ENCODE measurements at places on chromosomes 7 and 10.

GRCh38 chr10:83555264-83555663 lies 584.0 kb upstream of the GHITM start:
- DNase-seq: no peak

GRCh38 chr7:39733881-39734632 lies 110.7 kb downstream of the RALA start:
- DNase-seq: no peak

GRCh38 chr7:162632-163297 lies 29.6 kb upstream of the FAM20C start:
- DNase-seq: no peak

- no peak for DNase-seq
Observed at GRCh38 chr10:31883397-31883796, 45.2 kb downstream of the ARHGAP12 start.

- DNase-seq: no peak
Observed at GRCh38 chr10:88110822-88111221, 247.4 kb downstream of the PTEN start.

GRCh38 chr7:26625286-26625685 lies 239.1 kb downstream of the SKAP2 start:
- no peak for DNase-seq

GRCh38 chr10:32057036-32057372 lies 779 bp upstream of the KIF5B start:
- no peak for DNase-seq

- no peak for DNase-seq
Observed at GRCh38 chr10:85936161-85936560, 430.4 kb downstream of the GRID1 start.

- no peak for DNase-seq
Observed at GRCh38 chr7:120742372-120742771, 115.6 kb downstream of the TSPAN12 start.

- no peak for DNase-seq
Observed at GRCh38 chr7:2710901-2711551, 23.0 kb downstream of the AMZ1 start.

DNA sequence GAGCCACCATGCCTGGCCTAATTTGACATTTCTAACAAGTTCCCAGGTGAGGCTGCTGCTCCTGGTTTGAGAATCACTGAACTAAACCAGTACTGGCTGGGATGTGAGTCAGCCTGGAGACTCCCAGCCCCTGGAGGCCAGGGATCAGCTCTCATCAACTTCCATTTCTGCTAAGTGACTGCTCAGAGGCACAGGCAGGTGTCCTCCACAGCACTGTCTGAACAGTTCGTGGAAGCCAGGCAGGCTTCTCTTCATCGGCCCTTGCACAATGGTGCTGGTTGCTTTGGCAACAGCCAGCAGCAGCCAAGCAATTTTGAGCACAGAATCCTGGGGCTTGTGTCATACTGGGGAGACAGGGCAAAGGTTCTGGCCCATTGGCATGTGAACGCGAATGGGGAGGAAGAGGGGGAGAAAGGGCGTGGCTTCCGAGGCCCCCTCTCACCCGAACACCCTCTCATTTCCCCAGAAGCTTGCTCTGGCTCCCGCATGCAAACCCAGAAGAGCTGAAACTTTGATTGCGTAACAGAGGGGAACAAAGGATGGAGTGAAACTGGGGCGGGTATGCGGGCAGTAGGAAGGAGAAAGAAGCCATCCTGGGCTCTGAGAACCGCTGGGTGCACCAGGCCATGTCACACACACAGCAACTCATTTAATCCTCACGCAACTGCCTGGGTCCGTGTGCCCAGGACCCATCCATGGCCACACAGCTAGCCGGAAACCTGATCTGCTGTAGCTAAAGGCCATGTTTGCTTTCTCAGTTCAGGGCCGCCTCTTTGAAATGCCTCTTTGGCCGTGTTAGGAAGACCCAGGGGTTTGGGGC lies 9.0 kb upstream of the POR start:
- DNase-seq: no peak

- DNase-seq: peak; percentile 43
Observed at GRCh38 chr10:91034494-91035159, 113.7 kb upstream of the ANKRD1 start.

- no peak for DNase-seq
Observed at GRCh38 chr10:133336577-133337369, at the start of gene CALY. Gene CALY, minus strand, starts transcription at chr10:133336896. Its CDS starts 7,907 bp downstream, at chr10:133328989.

- no peak for DNase-seq
Observed at GRCh38 chr10:3749600-3749999, 35.4 kb downstream of the KLF6 start.

GRCh38 chr7:2723138-2723850 lies 35.3 kb downstream of the AMZ1 start:
- DNase-seq: no peak

DNA sequence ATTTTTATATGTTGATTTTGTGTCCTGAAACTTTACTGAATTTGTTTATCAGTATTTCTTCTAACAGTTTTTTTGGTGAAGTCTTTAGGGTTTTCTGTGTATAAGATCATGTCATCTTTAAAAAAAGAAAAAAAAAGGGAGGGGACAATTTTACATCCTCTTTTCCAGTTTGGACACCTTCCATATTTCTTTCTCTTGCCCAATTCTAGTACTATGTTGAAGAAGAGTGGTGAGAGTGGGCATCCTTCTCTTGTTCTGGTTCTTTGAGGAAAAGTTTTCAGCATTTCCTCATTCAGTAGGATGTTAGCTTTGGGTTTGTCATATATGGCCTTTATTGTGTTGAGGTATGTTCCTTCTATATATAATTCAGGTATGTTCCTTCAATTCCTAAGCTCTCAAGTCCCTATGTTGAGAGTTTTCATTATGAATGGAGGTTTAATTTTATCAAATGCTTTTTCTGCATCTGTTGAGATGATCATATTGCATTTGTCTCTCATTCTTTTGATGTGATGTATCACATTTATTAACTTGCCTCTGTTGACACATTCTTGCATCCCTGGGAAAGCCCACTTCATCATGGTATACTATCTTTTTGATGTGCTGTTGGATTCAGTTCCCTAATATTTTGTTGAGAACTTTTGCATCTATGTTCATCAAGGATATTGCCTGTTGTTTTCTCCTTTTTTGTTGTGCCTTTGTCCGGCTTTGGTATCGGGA lies 12.1 kb downstream of the TAS2R40 start:
- DNase-seq: no peak

DNA sequence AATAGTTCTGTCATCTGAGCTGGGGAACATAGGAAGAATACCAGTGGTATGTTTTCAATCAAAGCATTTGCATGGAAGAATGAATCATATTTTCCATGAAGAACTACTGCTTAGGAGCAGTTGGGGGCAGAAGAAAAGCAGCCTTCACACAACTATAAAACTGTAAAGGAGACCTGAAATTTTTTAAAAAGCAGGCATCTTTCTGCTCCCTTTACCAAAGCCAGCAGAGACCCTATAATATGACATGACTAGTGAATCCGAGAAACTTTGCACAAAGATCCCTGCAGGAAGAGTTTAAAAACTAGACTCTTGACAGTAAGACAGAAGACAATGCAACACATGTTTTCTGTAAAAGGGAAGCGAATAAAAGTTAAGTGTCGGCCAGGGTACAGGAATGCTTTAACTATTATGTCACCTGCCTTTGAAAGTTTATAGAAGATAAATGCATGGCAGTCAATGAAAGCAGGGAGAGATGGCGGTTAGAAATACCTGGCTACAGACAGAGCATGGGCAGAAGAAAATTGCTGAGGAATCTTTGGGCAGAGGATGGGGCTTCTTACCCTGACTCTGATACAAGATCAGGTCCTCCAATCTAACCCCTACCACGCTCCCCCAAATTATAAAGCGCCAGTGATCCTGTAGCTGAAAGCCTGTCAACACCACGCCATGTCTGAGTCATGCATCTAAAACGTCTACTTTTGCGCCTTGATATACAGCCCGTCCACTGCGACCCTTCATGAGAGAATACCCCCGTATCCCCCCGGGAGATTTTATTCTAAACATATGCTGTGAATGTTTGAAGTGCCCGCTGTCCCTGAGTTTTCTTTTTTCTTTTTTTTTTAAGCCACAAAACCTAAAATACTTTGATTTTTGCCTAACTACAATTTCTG lies 93.1 kb downstream of the GLI3 start:
- no peak for DNase-seq

GRCh38 chr7:143012409-143012808 lies 14.5 kb downstream of the OR9A2 start:
- no peak for DNase-seq

DNA sequence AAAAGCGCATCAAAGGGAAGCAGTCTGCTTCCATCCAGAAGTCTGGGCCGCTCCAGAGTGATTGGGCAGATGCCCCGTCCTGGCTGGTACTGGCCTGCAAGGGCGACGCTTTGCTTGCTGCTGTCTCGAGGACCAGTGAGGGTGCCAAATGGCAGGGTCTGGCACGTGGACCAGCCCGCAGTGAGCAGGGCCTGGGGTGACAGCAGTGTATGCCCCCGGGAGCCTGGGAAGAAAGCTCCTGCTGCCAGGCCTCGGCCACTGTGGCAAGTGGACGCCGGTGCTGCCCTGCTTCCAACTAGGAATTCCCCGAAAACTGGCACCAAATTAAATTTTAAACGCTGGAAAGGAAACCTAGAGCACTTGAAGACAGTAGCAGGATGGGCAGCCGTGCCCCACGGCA lies 357.0 kb upstream of the MKI67 start:
- DNase-seq: no peak

DNA sequence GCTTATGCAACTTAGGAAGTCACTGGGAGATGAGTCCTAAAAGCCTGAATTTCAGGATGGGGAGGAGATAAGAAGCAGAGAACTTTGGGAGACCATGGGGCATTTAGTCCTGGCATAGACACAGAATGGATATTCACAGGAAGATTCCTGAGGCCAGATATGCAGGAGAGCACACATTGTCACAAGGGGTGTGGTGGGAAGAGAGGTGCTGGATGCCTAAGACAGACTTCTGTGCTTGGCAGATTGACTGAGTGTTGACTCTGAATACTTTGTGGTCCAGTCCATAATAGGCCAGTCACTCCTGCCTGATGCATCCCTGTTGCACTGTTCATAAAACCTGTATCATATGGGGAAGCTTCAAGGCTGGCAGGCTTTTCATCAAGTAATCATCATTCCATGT lies 18.5 kb downstream of the SRI start:
- no peak for DNase-seq

DNA sequence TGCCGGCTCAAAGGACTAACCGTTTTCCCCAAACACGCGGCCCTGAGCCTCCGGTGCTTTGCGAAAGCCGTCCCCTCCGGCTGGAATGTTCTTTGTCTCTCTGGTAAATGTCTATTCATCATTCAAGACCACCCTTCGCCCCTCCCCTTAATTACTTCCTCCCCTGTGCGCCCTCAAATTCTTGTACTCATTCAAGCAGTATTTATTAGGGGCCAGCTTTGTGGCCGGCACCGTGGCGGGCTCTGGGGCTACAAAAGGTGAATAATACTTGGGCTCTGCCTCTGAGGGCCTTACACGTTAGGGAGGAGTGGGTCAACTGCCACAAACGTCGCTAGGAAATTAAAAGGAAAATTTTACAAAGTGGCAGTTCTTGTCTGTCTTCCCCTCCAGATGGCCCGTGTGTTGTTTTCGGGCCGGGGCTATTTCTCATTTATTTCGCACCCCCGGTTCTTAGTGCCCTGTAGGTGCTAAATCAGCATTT lies 1.5 kb upstream of the MEST start:
- no peak for DNase-seq

DNA sequence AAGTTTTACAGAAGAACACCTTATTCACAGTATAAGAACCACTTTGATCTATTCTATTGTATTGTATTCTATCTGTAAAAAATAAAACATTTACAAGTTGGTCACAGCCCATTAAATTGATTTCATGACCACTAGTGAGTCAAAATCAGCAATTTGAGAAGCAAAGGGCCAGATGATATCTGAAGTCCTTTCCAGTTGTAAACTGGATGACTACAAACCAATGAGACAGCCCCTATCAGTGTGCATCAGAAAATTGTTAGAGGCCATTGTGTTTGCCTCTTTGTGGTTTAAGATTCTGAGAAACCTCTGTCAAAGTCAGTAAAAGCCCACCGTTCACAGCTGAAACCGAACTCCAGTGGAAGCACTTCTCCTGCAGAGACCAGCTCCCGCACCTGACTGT lies 54.8 kb downstream of the TBXAS1 start:
- no peak for DNase-seq

- DNase-seq: no peak
Observed at GRCh38 chr10:127872871-127873600, 19.7 kb downstream of the CLRN3 start.

- DNase-seq: no peak
Observed at GRCh38 chr10:6328699-6329423, 126.1 kb downstream of the PFKFB3 start.

DNA sequence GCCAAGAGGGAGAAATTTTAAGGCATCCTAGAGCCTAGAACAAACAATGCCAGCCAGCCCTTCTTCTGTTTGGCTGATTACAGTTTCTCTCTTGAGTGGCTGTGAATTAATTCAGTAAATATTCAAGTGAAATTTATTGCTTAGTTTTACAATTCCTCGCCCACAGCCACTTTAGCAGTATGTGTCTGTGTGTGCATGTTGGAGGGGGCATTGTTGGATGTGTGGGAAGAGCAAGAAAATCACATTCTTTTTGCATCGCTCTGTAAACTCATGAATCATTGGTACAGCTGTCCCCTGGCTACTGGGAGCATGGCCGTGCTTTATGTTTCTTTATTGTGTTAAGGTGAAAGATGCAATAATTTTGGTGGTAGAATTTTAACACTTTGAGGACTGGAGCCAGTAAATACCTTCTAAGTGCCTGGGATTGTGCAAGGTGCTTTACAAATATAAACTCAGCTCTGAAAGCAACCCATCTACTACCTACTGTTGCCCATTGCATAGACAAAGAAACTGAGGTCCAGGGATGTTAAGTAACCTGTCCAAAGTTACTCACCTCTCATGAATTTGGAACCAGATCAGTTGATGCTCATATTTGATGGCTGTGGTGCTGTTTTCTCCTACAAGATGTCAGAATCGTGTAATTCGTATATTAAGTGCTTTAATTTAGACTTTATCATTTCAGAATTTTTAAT lies 89.9 kb upstream of the BTBD16 start:
- DNase-seq: no peak

DNA sequence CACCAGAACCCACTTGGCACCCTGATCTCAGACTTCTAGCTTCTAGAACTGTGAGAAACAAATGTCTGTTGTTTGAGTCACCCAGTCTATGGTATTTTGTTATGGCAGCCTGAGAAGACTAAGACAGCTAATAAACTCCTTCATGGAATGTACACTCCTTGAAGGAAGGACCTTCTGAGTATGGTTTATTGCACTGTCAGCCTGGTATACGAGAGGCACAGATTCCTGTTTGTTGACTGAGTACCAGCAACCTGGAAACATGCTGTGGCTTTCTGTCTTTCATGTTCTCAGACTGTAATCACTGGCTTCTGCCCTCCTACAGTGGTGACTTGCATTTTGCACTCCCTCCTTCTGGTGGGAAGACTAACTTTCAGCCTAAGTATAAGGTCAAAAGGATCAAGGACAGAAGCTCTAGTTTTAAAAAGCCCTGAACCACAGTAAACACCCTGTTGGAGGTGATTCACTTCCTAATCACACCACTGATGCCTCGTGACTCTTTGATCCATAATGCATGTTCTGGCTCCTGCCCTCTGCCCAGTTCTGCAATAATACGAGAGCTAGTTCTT lies 319.0 kb upstream of the NPSR1 start:
- no peak for DNase-seq

- no peak for DNase-seq
Observed at GRCh38 chr10:58642283-58642682, 129.6 kb downstream of the BICC1 start.
